GM13976 (cell line): ENCODE measurements at places on chromosomes 5 and 9.
A peak's percentile ranks its signal among the peaks of the same experiment; 100 is the strongest.

DNA sequence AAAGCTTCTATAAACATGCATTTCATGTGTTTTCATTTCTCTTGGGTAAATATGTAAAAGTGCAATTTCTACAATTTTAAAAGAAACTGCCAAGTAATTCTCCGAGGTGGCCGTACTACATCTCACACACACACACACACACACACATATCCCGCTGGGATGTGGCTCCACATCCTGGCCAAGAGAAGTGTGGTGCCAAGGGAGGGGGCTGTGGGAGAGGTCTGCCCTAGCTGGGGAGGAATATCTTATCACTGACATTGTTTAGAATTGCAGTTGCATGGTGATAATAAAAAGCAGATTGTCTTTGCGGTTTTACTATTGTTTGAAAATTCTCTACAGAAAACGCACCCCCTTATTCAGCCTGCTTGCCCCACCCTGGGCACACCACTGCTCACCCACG lies 558.4 kb downstream of the BNC2 start:
- DNase-seq = no peak

DNA sequence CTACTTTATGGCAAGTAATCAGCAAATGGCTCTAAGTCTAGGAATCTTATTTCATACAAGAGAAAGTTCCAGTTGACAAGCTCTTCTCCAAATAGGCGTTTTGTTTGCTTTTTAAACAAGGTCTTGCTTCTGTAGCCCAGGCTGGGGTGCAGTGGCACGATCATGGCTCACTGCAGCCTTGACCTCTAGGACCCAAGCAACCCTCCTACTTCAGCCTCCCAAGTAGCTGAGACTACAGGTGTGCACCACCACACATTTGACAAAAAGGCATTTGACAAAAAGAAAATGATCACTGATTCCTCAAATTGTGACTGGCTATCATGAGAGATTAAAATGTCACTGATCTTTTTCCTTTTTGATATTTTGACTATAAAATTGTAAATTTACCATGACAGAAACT lies 31.8 kb downstream of the NR6A1 start:
- no peak for DNase-seq

- peak; percentile 70 for DNase-seq
Measured at GRCh38 chr9:70411930-70412831, 2.3 kb downstream of the KLF9 start.

DNA sequence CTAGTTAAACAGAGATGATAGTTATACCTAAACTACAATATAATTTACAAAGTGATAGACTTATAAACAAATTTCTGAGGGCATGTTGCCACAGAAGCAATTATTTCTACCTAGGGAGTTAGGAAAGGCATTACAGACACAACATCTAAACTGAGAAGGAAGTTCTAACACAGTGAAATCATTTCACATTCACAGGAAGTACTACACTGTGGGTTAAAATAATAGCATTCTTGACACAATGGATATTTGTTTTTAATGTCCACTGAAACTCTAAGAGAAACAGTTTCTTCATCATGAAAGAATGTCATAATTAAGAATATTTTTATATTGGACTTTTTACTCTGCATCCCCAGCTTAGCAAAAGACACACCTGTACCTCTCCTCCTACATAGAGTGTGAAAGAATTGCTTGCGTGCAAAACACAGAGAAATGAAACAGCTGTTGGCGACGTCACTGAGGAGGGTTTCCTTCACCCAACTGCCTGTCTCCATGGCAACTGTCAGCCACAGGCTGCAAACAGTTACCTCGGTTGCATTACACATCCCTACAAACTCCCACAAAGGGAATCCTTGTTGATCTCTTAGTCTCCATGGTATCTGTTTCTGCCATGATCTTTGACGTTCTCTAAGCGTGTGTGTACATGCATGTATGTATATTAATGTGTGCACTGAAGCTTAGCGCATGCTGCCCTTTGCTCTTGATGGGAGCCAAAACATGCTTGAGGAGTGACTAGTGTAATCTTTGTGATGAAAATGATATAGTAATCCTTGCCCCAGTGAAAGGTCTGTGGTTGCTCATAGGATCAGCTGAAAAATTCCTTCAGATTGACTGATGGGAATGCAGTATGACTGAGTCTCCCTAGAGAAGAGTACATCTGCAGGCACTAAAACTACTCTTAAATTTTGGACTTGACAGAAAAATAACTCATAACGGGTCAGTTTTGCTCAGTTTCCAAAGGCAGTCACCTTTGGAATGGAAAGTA lies 168.5 kb downstream of the ACTL7B start:
- no peak for DNase-seq

DNA sequence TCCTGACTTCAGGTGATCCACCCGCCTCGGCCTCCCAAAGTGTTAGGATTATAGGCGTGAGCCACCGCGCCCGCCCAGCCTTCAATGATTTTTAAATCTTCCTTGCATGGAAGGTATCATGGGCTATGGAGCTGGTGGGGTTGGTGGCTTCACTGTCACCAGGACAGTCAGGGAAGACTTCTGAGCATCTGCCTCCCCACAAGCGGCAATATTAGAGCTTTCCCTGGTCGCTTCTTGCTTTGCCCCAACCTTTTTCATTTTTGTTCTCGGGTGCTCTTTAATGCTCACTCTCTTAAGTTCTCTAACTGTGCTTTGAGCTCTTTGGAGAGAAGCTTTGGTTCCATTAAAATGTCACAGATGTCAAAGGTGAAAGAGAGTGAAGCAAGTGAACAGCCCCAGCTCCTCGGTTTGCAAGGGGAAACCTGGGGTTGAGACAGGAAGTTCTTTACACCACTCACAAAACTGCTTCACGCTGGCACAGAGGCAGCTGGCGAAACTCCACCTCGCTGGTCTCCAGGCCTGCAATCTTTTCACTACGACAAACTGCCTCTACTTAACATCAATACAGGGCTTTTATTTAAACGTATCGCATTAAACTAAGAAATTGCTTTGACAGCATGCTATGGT lies 142.5 kb upstream of the RETREG1 start:
- DNase-seq = no peak

DNA sequence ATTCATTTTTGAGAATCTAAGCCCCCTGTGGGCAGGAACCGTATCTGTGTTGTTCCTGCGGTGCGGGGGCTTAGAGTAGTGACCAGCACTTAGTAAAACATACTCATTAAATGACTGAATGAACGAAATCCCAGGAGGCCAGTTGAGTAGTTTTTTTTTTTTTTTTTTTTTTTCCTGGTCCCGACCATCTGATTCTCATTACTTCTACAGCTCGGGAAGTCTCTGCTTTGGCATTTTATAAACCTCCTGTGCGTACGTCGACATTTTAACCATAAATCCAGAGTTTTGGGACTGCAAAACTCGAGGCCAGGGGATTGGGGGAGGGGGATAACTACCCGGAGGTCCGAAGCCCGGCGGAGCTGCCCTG lies 31.5 kb upstream of the SPRY4 start:
- DNase-seq = no peak

DNA sequence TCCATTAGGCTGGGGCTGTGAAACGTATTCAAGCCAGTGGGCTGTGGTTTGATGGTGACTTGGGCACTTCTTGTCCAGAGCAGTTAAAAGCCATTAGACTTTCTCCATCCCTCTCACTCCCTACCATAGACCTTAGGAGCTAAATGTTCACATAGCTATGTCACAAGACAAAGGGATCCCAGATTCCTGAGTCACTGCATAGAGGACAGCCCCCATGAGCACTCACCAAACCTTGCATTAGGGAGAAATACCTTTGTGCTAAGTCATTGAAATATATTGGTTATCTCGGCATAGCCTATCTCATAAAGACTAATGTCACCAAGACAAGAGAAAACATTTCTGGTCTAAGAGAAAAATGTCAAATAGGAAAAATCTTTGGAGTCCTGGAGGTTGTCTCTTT lies 104.3 kb downstream of the TRPM6 start:
- no peak for DNase-seq

DNA sequence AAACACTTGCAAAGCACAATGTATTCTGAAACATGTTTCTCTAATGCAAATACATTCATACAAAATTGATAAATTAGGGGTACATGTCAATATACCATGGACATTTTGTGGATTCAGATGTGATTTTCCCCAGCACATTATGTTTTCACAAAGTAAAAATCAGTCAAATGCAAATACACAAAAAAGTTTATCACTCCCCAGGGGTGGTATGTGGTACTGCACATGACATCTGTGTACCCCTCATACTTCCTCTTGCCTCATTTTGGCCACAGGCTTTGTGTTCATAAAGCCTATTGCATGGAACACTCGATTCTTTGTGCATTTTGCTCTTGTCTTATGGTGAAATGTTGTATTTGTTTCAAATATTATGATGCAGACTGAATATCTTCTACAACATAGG lies 116.8 kb upstream of the PDE4D start:
- no peak for DNase-seq

DNA sequence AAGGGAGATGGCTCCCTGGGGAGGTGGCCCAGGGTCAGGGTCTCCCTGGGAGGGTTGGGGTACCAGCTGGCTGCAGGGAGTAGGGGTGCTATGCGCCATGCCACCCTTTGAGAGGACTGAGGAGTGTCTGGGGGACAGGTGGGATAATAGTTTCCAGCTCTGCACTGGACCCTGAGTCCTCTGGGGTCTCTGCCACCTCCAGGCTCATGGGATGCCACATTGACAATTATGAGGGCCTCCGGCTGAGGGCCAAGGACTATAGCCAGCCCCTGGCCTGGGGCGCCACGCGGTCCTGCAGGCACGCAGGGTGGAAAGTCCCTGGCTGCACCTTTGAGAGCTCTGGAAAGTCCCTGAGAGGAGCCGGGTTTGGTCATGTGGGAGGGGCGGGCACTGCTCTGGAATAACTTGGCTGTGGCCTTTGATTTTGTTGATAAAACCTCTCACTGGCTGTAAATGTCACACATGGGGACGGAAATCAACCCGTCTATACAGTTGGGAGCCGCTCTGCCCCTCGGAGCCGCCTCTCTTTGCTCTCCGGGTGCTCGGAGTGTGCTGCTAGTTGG lies 16.0 kb downstream of the TRAF2 start:
- DNase-seq = peak; percentile 94

- DNase-seq = no peak
Measured at GRCh38 chr9:127980060-127980705, 606 bp downstream of the EEIG1 start.

DNA sequence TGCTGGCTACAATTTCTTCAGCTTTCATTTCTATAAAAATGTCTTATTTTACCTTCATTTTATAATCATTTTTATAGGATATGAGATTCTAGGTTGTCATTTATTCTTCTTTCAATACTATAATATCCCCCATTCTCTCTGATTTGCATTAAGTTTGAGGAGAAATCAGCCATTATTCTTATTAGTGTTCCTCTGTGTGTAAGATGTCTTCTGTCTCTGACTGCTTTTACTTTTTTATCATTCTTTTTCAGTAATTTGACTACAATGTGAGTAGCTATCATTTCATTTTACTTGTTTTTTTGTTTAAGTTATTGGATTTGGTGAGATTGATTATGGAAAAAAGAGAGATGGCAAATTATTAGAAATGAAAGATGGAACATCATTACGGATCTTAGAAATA lies 13.6 kb upstream of the SREK1 start:
- DNase-seq = no peak

DNA sequence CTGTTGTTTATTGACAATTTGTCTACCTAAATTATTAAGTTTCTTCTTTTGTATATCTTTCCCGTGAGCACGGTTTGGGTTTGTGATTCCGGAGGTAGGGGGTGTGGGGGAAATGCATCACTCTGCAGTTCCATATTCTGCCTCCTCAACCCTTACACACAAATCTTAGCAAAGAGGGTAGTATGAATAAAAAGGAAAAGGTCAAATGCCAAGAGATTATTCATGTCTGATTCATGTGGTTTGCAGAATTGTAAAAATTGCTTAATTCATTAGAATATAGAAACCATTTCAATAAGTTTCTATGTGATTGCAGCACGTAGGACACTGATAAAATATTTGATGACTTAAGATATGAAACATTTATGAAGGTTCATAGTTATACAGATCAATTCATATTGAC lies 601.9 kb downstream of the SEMA5A start:
- no peak for DNase-seq
